ENCODE measurements at places on chromosomes 13 and 19.

- no peak for DNase-seq
Observed at GRCh38 chr19:8321986-8322637, 816 bp downstream of the RPS28 start.

DNA sequence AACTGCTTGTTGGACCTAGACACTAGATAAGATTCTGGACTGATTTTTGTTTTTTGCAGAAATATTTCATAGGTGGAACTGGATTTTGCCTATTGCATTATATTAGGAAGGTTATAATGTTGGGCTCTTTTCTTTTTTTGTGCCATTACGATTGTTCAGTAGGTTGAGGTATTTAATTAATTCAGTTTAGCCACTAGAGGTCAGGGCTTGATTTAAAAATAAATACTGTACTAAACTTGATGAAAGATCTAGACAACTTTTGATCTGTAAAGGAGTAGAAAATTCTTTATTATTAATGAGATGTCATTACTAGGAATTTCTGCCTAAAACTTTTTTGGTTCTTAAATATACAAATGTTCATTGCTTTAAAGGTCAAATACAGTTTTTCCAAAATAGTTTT is 15.2 kb upstream of the SUPT20H start:
- DNase-seq, result no peak

DNA sequence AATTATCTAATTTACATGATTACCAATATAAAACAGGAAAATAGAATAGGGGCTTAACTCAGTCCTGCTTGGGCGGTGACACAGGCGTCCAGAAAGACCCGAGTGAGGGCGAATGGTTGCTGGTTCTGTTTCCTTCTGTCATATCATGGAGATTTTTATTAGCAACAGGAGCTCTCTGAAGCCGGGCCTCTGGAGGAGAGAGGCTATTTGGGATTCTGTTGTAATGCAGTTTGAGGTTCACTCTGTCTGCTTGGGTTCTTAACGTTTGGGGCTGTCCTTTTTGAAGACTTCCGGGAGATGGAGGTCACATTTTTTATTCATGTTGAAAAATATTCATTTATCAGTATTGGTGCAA is 115.7 kb upstream of the ZNF536 start:
- no peak for DNase-seq

DNA sequence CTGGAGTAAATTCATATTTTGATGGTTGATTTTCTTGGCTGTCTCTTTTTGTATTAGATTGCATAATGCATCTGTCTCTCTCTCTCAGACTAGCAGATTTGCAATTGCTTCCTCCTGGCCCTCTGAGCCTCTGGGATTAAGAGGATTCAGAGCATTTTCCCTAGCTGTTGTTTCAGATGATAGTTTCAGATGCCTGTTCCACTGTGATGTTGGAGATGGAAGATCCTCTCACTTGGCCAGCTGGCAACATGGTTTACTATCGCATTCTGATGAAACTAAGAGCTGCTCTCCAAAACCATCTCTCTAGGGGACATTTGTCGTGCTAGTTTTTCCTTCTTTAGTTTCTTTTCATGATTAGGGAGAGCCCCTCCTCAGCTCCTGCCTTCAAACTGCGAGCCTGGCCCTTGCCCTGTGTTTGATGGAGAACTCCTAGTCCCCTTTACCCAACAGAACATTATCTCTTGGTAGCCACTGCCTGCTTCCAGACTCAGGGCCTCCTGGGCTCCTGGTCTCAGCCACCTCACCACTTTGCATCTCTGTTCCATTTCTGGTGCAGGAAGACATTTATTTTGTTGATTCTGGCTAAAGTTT is 244.6 kb downstream of the B3GLCT start:
- no peak for DNase-seq

GRCh38 chr13:105219651-105220050 is 1315.8 kb downstream of the EFNB2 start:
- no peak for DNase-seq

DNA sequence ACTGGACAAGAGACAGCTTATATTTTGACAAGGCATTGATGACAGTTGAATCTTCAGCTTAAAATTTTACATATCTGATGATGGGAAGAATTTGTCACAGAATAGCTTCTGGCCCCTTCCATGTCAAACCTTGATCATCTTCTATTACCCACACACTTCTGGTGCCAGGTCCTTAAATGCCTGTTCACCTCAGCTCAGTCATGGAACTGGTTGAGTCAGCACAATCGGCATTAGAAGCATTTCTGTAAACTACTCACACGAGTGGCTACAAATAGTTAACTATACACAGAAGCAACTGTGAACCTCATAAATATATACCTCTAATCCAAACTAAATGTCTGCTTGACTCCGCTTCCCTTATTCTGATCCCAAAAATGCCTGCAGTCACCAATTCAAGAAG is 161.2 kb downstream of the FOXO1 start:
- no peak for DNase-seq

GRCh38 chr19:18292462-18292809 is 11.0 kb upstream of the JUND start:
- no peak for DNase-seq

- no peak for DNase-seq
Observed at GRCh38 chr13:112055036-112055914, 11.7 kb upstream of the SOX1 start.

DNA sequence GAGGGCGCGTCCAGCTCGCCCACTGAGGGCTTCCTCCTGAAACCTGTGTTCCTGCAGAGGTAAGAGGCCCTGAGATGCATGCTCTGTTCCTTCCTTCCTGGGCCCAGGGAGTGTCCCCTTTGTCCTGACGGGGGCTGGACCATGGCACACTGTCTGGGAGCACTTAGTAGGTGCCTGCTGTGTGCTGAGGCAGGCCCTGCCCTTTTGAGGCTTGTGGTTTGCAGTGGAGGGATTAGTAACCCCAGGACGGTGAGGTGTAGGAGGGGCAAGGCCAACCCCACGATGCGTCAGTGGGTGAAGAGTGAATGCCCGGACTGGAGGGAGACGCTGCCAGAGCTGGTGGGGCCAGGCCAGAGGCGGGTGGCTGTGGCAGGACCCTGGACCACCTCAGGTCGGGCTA is 11.2 kb upstream of the F2RL3 start:
- no peak for DNase-seq

- DNase-seq, result no peak
Observed at GRCh38 chr13:109654341-109655205, 131.8 kb downstream of the IRS2 start.
